ENCODE measurements at places on chromosomes 16 and 17.

DNA sequence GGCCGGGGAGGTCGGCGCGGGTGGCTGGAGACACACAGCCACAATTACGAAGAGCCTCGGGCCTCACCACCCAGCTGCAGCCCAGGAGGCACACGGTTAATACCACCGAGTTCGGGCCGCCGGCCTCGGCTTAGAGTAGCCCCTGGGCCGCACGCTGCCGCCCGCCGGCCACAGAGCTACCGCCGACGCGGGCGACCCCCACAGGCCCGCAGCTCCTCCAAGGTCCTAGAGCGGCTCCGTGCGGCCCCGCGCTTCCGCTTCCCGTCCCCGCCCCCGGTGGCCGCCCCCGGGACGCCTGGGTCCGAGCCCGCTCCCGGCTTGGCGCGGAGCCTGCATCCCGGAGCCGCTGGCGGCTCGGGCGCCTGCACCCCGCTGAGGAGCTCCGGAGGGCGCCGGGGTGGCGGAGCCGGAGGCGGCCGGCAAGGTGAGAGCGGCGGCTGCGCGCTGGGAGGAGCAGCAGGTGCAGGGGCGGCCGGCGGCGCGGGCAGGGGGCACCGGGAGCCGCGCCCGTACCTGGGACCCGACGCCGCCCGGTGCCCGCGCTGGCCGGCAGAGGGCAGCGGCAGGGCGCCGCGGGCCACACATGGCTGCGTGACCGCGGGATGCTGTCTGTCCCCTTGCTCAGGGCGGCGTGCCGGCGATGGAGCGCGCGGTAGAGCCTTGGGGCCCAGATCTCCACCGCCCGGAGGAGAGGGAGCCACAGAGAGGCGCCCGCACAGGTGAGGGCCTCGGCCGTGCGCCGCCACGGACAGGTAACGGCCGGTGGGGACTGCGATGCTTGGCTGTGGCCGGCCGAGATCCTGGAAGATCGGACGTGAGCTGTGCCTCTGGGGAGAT, at the start of gene ZNF48:
Gene ZNF48, plus strand, starts transcription at position 266 of the 837 bp plus-strand sequence. Its CDS starts 375 bp downstream, at position 641.
- DNase-seq = peak; percentile 94

- DNase-seq = no peak
Observed at GRCh38 chr16:61957075-61957855, 79.0 kb downstream of the CDH8 start.

DNA sequence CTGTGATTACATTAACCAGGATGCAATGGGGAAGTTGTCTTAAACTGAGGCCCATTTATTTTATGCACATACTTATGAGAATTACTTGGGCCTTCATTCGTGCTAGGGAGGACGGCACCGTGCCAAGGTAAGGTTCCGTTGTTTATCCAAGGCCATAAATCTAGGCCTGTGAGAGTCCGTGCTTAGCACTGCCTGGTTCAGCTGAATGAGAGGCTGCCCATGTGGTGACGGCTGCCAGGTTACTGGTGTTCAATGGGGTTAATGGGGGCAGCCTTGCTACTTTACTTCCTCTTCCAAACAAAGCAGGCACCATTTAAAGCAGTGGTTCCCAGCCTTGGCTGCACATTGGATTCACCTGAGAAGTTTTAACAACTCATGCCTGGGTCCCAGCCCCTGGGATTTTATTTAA, 135.1 kb upstream of the NOL11 start:
- no peak for DNase-seq

- DNase-seq = peak; percentile 9
Observed at GRCh38 chr17:17606416-17607000, 15.0 kb upstream of the PEMT start.

- DNase-seq = no peak
Observed at GRCh38 chr16:19830902-19831560, 53.6 kb downstream of the GPRC5B start.

GRCh38 chr17:57957120-57957850, 2.1 kb upstream of the CUEDC1 start:
- no peak for DNase-seq

- DNase-seq = peak; percentile 99
Observed at GRCh38 chr17:9389111-9389527, 186.5 kb downstream of the STX8 start.

DNA sequence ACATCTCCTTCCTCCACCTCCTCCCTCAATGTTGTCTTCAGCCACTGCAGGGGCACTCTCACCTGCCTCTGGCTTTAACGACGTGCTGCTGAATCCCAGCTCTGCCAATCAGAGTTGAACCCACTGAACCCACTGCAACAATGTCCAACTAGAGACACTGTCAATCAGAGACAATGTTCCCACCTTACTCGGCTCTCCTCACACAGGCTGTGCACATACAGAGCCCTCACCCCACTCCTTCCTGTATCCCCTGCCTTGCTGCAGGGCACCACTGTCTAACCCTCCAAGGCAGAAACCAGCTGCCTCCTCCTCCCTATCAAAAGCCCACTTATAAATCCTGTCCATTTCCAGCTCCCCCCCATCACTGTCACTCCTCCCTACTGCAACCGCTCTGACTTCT, 58.7 kb downstream of the ANKRD11 start:
- no peak for DNase-seq

DNA sequence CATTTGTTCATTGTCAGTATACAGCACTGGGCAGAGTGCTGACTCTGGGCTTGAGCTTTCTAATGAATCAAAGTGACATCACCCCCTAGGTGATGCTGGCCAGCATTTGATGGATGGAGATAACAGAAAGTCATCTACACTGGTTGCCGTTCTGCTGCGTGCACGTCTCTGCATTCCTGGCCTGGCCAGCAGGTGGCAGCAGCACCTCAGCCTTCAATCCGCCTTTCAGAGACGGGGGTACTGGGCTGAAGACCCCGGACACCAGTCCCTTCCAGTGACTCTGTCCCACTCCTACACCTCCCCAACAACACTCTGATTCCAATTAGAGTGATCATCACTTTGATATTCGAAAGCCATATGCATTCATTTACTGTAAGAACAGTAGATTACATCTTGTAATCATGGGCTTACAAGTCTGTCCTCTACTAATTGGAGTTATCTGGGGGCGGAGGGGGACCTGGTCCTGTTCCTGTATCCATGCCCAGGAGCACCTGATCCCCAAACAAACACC, 6.0 kb downstream of the CPSF4L start:
- DNase-seq = no peak

- DNase-seq = peak; percentile 94
Observed at GRCh38 chr17:3667366-3668278, 756 bp downstream of the TAX1BP3 start.

- DNase-seq = no peak
Observed at GRCh38 chr16:8798174-8798527, 512 bp downstream of the PMM2 start.

- DNase-seq = peak; percentile 72
Observed at GRCh38 chr17:77778636-77779489, 179.6 kb upstream of the TNRC6C start.

- DNase-seq = no peak
Observed at GRCh38 chr17:44343510-44344209, 1.4 kb upstream of the GRN start.

DNA sequence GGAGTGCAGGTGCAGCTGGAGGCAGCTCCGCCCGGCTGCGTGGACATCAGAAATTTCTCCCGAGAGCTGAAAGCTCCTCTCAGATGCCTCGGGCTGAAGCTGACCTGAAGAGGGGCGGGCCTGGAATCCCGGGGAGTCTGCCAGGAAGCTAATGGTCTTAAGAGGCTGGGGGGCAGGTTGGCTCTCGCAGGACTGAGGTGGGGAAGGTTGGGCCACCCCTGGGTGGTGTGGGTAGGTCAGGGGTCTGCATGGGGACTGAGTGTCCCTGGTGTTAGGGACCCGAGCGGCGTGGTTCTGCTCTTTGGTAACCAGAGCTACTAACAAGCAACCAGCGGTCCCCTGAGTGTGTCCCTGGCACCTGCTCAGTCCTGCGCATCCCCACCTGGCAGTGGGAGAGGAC, 3.5 kb downstream of the CHMP6 start:
- DNase-seq = no peak

DNA sequence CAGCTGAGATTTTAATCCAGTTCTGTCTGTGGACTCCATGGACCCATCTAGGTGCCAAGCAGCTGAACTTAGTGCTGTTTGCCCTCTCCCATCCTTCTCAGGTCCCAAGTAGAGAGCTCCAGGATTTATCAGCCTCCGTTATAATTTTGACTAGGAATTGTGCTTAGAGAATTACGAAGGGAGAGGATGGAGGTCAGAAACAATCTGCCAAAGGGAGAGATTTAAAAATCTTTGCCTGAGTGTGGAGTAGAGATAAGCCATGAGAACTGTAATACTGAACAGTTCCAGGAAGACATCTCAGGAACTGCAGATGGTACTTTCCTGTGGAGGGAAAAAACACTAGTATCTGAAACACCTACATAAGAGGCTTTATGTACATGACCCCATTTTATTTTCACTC, 27.0 kb downstream of the CEP95 start:
- no peak for DNase-seq
